ENCODE measurements at places on chromosomes 6 and 20.

GRCh38 chr20:43295781-43296180 is 106.1 kb upstream of the PTPRT start:
- DNase-seq: no peak

- no peak for DNase-seq
These were observed 50.3 kb downstream of the PLAGL1 start for GRCh38 chr6:143957679-143958274.

- no peak for DNase-seq
These were observed 135.6 kb downstream of the GMPR start for GRCh38 chr6:16374016-16374415.

DNA sequence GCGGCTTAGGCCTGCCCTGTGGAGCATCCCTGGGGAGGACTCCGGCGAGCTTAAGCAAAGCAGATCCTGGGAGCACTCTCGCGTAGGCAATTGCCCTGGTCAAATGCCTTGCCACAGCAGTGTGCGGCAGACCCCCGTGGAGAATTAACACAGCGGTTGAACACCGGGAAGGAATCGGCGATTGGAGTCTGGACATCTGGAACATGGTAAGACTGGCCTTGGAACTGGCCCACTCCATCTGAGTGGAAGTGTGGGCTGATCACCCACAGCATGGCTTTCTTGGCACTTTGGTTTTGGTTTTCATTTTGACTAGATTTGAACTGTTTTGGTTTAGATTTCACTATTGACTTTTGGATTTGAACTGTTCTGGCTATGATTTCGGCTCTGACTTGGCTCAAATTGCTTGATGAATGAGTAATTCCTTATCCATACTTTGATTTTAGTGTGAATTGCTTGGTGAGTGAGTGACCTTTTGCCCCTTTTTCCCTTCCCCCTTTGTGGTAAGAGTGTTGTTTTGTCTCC is 300.7 kb downstream of the RNGTT start:
- no peak for DNase-seq

DNA sequence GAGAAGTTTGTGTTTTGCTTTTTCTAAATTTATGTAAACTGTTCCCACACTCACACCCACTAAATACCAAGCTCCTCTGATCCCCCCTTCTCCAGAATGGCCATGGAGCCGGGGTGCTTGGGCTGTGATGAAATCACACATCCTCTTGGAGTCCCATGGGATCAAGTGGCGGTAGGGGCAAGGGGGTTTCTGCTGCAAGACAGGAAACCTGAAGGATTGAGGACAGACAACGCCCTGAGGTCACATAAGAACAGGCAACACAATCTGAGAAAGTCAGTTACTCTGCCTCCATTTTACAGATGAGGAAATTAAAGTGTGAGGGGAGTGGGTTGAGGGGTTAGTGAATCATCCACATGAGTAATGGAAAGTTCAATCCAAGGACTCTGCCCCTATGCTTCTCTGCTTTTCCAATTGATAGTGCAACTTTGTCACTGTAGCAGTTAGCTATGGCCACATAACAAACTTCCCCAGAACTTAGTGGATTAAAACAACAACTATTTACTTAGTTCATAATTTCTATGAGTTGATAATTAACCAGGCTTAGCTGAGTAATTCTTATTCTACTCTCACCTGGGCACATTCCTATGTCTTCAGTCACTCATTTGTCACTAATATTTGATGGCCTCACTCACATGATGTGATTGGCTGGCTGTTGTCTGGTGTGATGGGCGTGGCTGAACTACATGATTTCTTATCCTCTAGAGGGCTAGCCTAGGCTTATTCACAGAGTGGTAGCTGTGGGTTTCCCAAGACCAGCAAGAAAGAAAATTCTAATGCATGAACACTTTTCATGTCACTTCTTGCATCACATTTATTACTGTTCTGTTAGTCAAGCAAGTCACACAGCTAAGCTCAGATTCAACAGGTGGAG is 311.1 kb upstream of the RNF24 start:
- no peak for DNase-seq

DNA sequence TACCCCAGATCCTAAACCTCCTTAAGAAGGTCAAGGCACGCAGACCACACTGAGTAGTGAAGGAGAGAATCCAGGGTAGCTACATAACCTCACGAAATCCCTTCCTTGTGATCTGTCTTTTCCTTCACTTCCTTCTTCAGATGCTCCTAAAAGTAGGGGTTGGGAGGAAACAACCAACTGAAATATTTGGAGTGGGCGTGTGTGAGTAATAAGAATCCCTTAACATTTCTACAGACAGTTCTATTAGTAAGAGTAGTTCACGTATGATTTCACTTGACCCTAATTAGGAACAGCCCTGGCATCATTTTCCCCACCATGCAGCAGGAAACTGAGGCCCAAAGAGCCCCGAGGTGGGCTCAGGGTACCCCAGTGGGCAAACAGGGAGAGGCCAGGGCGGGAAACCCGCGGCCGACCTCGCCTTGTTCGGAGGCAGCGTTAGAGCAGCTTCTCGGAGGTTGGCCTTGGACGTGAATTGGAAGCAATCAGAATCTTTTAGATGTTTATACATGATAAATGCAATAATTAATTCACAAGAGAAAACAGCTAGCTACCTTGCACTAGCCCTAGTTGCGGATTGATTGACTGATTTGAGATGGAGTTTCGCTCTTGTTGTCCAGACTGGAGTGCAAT is 859 bp upstream of the RAE1 start:
- no peak for DNase-seq

- no peak for DNase-seq
These were observed 53.8 kb downstream of the PCNA start for GRCh38 chr20:5065879-5066383.

DNA sequence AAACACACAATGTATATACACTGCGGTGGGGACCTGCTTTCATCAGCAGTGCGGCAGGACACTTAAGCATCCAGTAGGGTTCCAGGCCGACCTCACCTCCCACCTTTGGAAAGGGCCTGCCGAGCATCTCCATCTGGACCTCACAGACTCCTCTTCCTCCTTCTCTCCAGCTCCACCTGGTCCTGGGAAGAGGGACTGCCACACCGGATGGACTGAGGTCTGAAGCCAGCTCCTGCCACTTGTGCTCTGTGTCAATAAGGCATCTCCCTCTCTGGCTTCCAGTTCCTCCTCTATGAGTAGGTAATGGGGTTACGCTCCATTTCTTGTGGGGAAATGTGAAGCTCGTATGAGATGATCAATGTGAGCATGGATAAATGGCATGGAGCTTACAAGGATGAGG is 19.1 kb upstream of the NNAT start:
- DNase-seq: peak; percentile 66

- no peak for DNase-seq
These were observed 733.3 kb upstream of the SLC35B3 start for GRCh38 chr6:9168669-9169068.

DNA sequence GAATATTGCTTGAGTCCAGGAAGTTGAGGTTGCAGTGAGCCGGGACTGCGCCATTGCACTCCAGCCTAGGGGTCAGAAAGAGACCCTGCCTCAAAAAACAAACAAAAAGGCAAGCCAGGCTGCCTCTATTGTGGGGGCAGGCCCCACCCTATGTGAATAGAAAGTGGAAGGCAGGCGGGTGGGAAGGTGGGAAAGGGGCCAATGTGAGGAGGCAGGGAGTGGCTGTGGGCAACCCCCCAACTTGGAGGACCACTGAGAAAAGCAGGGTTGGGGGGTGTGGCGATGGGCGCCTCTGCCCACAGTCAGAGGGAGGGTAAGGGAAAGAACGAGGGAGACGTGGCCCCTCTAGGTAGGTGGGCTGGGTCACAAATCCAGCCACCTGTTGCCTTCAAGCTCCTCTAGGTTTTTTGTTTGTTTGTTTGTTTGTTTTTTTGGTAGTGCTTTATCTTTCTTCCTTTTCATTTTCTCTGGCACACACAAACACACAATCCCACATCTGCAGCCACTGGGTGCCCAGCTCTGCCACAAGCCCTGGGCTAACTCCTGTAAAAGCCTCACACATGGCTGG is 5.3 kb upstream of the AP5S1 start:
- DNase-seq: no peak

DNA sequence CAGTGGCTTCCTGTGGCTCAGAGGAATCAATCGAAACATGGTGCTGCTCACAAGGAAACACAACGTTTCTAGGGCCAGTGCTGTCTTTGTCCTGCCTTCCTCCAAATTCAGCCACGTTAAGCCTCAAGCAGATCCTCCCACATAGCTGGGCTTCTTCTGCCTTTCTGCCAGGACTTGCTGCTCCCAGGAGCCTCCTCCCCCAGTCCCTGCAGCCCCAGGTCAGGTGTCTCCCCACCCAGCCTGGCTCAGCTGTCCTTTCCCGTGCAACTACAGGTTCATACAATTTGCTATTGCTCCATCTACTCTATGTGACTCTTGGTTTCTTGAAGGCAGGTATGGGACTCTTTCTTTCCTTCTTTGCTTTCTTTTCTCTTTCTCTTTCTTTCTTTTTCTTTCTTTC is 215.3 kb upstream of the RNF24 start:
- no peak for DNase-seq

GRCh38 chr6:82337688-82338257 is 25.8 kb upstream of the TPBG start:
- DNase-seq: peak; percentile 36

DNA sequence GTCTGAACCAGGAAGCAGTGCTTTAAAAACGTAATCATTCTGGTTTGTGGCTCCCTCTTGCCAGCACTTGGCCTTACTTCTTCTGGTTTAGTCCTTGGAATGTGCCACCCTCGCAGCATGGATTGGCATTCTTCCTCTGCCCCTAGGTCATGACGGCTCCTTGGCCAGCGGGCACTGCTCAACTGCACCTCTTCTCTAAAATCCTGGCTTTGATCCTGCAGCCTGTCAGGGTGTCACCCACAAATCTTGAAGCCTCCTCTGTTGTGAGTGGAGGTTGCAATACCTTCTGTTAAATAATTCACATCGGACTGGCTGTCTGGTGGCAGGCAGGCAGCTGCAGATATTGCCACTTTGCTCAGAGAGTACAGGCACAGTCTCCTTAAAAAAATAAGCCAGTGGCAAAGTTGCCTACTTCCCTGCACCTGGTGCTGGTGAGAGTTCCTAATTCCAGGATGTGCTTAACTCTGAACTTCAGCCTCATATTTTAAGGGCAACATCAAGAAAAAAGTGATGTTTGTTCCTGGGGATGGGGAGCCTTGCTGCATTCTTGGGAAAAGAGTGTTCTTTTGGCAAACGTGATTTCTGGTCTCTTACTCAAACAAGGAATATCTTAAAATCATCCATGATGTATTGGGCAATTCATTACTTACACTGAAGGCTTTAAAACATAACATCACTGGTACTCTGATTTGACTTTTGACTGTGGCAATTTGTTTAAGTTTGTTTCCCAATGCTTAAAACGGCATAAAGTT is 179.8 kb downstream of the FOXA2 start:
- no peak for DNase-seq

DNA sequence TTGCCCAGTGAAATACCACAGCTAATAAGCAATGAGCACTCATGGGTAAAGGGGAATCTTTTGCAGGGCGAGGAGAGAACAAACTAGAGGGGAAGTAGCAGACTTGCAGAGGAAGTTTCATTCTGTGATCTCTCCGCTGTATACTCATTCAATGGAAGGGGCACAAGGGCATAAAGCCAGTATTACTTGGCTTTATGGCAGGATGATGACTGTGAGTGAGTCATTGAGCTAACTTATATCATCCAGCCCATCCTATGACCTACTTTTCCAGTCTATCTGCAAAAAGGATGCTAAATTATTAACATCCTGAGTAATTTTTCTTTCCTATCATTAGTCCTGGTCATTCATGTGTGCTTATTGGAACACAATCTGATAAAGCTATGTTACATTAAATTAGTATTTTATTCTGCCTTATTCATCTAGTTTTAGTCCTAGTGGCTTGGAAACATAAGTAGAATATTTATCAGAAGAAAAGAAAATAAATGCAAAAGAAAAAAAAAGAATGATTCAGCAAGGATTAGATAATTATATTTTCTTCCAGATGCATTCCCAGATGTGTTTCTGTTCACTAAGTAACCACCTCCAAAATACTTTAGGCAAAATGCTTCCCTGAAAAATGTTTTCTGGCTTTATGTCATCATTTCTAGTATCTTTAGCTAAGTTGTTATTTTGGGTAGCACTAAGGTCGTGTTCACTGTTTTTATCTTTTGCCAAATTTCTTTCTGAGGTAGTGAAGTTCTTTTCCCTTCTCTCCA is 471.7 kb downstream of the CDKAL1 start:
- DNase-seq: no peak

DNA sequence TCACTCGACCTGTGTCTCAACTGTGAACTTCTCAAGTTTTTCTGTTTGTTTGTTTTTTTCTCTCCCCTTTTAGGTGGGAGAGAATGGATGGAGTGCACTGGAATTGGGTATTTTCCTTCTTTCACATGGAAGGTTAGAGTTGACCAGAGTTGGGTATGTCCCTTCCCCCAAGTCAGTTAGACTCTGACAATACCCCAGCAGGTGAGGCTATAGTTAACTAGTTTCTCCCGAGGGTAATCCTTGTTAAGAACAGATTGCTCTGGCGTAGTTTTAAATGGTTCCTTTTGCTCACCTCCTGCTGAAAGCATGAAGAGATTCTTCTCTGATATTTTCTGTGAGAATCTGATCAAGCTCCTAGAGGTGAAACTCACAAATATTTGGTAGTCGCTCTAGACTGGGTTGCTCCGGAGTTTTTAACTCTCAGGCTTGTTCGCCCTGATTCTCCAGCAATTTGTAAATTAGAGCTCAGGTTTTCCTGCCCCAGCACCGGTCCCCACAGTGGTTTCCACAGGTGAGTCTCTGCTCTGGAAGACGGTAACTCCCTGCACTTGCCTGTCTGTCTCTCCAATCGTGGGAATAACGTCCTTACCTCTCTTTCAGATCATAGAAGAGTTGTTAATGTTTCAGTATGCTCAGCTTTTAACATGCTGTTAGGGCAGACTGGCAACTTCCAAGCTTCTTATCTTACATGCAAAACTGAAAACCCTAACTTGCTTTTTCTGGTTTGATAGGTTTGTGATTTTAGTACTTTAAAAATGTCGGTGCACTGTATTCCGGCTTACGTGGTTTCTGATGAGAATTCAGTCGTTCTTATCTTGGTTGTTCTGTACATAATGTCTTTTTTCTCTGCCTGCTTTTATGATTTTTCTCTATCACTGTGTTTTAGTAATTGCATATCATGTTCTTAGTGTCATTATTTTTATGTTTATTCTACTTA is 111.2 kb upstream of the HIVEP1 start:
- DNase-seq: no peak

GRCh38 chr6:38554700-38555413 is 84.9 kb downstream of the BTBD9 start:
- no peak for DNase-seq

- no peak for DNase-seq
These were observed 133.5 kb upstream of the TMEM170B start for GRCh38 chr6:11404081-11404480.

GRCh38 chr6:42259841-42260395 is 42.3 kb upstream of the MRPS10 start:
- no peak for DNase-seq

- DNase-seq: no peak
These were observed 5.3 kb upstream of the MOG start for GRCh38 chr6:29651413-29652197.

GRCh38 chr6:75802366-75802765 is 53.3 kb downstream of the MYO6 start:
- no peak for DNase-seq

Data from DMS79 treated with DMSO at 0.1 percent for 48 hours (cell line).